ENCODE measurements at places on chromosomes 7 and 10. TPM values are rescaled to one million over a fixed set of nuclear protein-coding genes. Genes with fewer than 3 reads are reported as not detected.

Gene IFIT3
- total RNA-seq, result 117 TPM

Gene EN2
- total RNA-seq, result not detected

Gene CFAP69
- 8.4 TPM for total RNA-seq

Gene PWWP2B
- 25.2 TPM for total RNA-seq

Gene ADCY1
- 2.4 TPM for total RNA-seq

Gene ADGRA1
- 0.38 TPM for total RNA-seq
